NCI-H1694 treated with DMSO at 0.1 percent for 48 hours (cell line): ENCODE measurements at places on chromosomes 2 and 18.

- DNase-seq: peak; percentile 65
Observed at GRCh38 chr18:34122724-34123334, 101.9 kb downstream of the NOL4 start.

- DNase-seq: no peak
Observed at GRCh38 chr2:216860426-216861137, 718 bp upstream of the TNP1 start.

DNA sequence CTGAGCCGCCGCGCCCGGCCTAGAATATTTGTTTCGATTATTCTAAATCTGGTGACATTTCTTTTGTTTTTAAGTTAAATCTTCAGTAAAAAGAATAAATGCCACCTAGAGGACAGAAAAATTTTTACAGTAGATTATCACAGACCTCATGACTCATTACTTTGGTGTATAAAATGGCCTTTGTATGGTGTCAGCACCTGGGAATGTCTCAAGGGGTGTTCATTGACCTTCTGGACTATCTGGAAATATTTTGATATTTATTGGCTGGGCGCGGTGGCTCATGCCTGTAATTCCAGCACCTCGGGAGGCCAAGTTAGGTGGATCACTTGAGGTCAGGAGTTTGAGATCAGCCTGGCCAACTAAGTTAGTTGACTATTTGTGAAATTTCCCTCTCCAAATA lies 30.3 kb upstream of the SLC30A6 start:
- peak; percentile 12 for DNase-seq

GRCh38 chr2:180258041-180258537 lies 251.0 kb upstream of the CWC22 start:
- DNase-seq: no peak

- peak; percentile 34 for DNase-seq
Observed at GRCh38 chr2:45578056-45578843, 32.8 kb downstream of the SRBD1 start.

DNA sequence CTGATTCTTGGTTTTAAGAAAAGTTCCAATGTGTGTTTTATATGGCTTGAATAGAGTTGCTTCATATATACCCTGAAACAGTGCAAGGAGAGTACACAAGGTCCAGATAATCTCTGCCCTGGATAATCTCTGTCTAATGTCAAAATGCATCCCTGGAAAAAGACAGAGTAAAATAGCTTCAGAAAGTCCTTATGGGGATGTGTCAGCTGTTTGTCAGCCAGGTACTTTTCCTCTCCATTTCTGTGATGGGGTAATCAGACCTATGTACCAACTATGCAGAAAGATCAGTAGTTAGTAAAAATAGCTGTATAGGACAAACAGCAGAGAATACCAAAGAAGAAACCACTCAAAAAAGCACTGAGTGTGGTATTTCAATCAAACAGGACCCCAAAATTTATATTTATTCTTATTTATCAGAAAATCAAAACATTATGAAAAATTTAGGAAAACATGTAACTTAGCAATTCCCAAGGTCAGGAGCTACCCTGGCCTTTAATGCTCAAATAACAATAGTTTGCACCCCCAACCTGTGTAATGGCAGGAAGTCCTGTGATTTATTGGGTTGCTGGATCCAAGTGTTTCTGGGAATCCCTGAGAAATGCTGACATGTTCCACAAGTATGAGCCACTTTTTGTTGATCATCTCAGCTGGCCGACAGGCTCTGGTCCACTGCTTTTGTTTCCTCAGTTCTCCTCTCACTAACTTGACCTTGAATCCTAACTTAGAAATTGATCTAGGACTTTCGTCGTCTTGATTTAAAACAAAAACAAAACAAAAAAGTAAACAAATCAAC lies 69.6 kb downstream of the MDH1 start:
- no peak for DNase-seq

DNA sequence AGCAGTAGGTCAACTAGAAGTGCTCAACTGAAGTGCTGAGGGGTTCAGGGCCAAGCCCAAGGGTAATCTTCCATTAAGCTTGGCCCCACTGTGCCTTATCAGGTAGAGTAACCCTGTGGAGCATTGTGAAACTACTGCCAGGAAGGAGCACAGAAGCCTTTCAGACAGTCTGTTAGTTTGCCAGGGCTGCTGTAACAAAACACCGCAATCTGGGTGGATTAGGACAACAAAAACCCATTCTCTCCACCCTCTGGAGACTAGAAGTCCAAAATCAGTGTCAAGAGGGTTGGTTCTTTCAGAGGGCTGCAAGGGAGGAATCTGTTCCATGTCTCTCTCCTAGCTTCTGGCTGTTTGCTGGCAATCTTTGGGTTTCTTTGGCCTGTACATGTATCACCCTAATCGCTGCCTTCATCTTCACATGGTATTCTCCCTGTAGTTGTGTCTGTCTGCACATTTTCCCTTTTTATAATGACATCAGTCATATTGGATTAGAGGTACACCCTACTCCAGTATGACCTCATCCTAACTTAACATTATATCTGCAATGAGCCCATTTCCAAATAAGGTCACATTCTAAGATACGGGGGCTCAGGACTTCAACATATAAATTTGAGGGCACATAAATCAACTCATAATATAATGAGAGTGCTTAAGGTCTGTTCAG lies 21.2 kb downstream of the VIT start:
- DNase-seq: no peak

- no peak for DNase-seq
Observed at GRCh38 chr2:199279146-199279545, 178.6 kb downstream of the SATB2 start.

DNA sequence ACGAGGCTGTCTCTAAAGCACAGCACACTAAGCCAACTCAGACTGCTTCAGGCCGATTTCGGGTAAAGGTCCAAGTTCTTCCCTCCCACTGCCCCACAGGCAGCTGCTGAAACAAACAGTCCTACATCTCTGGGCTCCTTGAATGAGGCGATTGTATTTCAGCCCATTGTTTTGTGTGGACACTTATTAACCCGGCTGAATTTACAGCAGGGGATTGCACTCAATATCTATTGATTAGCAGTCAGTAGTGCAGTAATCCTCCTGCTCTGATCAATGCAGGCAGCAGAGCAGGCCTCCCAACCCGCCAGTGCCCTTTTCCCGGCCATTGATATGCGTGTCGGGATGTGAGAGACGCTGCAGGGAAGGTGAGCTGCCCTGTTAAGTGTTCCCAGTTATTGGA lies 330.1 kb downstream of the CMPK2 start:
- DNase-seq: no peak

GRCh38 chr2:231523451-231524285 lies 6.6 kb downstream of the NMUR1 start:
- DNase-seq: no peak

- no peak for DNase-seq
Observed at GRCh38 chr18:53625997-53626599, 598.4 kb downstream of the MBD2 start.

GRCh38 chr2:51441786-51442185 lies 409.9 kb upstream of the NRXN1 start:
- DNase-seq: no peak

DNA sequence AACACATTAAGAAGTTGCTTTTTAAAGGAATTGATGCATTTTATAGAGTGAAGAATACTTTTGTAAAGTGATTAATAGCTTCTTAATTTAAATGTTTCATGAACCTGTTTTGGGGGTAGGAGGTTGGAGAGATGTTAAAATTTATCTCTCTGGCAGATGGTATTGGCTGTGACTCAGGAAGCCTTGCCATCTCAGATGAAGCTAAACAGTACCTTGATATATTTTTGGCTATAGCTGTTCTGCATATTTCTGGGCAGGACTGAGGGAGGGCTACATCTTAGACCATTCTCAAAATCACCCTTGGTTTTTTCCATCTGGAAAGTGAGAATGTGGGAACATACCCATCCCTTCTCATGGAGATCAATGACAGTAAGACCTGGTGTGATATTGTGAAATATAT lies 13.4 kb downstream of the CAPN14 start:
- DNase-seq: peak; percentile 21

DNA sequence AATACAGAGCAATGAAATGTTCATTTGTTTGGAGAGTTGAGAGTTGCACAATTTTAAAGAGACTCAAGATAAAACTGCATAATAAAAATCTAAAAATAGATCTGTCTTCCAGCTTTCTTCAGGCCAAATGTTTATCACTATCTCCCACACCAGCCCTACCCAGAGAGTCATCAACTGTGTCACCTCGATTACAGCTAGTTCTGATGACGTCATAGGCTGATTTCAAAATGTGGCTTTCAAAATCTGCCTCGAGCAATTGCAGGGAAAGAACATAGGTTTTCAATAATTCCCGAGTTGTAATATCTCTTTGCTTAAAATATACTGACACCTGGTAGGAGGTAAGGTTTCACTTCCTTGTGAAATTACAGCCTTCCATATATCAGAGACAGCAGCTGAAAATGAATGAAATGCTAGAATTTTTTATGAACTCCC lies 677.6 kb upstream of the ID2 start:
- peak; percentile 55 for DNase-seq

- no peak for DNase-seq
Observed at GRCh38 chr2:156541229-156541628, 105.0 kb downstream of the GPD2 start.

GRCh38 chr2:137117385-137117784 lies 352.0 kb downstream of the THSD7B start:
- no peak for DNase-seq

- DNase-seq: no peak
Observed at GRCh38 chr18:6901286-6901926, 171.9 kb downstream of the ARHGAP28 start.

GRCh38 chr2:127261804-127262406 lies 32.0 kb downstream of the ERCC3 start:
- no peak for DNase-seq

- DNase-seq: no peak
Observed at GRCh38 chr2:16675781-16676180, 10.1 kb upstream of the CYRIA start.

GRCh38 chr2:63699549-63699839 lies 110.7 kb downstream of the MDH1 start:
- no peak for DNase-seq
